ENCODE measurements at places on chromosomes 13 and 19.

DNA sequence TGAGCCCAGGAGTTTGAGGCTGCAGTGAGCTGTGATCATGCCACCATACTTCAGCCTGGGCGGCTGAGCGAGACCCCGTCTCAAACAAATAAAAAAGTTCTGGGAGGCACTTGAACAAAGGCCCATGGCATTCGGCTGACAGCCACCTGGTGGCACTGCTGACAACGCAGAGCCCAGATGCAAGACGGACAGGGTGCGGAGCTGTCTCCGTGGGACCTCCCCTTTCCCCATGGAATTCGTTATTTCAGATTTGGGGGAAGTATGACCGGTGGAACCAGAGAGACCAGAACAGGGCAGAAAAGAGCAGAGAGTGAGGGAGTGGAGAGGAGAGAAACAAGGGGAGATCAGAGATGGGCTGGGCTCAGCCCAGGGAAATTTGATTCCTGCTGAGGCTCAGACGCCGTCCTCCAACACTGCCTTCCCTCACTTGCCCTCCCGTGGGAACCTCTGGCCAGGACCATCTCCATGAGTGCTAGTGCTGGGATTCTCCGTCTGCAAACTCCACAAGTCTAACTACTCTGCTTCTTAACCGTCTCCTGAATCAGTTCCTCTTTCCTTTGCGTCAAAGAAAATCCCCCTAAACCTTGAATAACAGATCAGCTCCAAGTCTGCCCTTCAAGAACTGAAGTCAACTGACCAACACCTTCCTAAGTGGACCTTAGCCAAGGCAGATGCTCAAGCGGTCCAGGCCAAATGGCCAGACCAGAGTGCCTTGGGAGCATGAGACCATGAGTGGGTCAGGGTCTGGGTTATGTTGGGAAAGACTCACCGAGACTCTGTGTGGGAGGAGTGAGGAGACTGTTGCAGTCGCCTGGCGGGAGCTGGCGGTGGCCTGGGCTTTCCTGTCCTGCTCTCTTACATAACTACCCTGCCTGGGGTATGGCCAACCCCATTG is 11.9 kb upstream of the ATF5 start:
- no peak for DNase-seq

- no peak for DNase-seq
Measured at GRCh38 chr19:30017172-30017571, 75.1 kb downstream of the URI1 start.

DNA sequence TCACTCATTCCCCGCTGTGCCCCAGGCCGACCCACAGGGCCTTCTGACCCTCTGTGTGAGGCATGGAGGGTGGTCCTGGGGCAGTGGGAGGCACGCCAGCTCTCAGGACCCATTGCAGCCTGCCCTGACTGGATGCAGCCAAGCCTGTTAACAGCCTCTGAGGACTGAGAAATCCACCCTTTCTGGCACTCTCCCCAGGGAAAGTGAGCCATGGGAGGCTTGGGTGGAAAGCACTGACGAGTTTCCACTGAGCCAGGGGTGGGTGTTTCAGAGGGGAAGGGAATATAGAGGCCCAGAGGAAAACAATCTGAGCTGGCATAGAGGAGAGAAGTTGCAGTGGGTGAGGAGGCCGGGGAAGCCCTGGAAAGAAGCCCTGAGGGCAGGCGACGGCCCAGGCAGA is 30.6 kb upstream of the SLC7A10 start:
- DNase-seq, result no peak

GRCh38 chr19:5880604-5881078 is 10.3 kb upstream of the FUT5 start:
- no peak for DNase-seq

DNA sequence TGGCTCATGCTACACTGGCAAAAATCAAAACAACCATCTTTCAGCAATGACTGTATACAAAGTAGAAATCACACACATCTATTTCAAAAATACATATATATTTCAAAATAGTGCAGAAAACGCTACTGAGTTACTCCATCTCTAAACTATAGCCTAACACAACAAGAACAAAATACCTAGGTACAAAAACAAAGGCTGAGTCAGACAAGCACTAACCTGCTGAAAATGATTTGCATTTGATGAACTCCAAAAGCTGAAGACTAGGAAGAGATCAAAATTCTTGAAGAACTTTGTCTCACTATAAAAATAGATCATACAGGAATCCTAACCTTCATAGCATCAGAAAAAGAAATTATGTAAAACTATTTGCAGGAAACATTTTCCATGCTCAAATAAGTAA is 381.6 kb downstream of the EFNB2 start:
- no peak for DNase-seq

GRCh38 chr13:104198801-104199200 is 1132.6 kb upstream of the SLC10A2 start:
- DNase-seq, result no peak

DNA sequence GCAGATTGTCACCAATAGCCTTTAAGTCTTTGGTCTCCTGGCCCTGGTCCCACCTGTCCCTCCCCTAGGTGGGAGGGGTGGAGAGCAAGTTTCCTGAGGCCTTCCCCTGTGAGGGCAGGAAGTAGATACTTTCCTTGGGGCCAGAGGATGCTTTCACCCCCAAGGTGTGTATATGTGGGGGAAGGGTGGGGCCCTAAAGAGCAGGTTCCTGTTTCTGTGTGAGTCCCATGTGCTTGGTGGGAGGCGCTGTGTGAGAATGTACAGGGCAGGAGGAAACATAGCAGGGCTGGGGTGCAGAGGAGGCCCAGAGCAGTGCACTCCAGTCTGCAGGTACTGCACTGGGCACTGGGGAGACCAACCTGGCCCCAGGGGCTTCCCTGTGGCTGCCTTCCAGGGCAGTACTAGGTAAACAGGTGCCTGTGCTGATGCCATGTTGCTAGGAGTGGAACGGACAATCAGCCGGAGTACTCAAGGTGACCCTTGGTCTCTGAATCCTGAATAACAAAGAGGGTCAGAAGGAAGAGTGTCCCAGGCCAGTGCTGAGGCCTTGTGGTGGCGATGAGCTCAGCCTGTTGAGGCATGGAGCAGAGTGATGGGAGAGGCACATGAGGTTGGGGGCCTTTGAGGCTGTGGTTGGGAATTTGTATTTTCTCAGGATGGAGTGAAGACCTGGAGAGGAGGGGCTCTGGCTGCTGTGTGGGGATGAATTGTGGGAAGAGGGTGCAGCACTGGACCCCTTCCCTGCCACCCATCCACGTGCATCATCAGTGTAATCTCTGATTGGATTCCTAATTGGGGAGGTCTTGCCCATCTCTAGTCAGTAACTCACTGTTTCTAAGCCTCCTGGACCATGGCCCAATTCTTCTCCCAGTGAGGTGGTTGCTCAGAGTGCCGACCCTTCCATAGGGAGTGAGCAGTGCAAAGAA is 5.1 kb downstream of the EGLN2 start:
- peak; percentile 71 for DNase-seq

GRCh38 chr13:98549006-98549727 is 27.7 kb downstream of the STK24 start:
- no peak for DNase-seq

- DNase-seq, result no peak
Measured at GRCh38 chr13:89862691-89863036, 1484.8 kb upstream of the MIR17HG start.

Data from germinal center (tissue), 1 donor.